Activated CD8-positive, alpha-beta memory T cell treated with anti-CD3 and anti-CD28 coated beads for 1 hour (primary cell): ENCODE measurements at places on chromosomes 2 and 18.

- no peak for DNase-seq
These were observed 16.3 kb upstream of the GTF2A1L start for GRCh38 chr2:48601349-48601748.

- DNase-seq: no peak
These were observed 305.4 kb downstream of the LPIN1 start for GRCh38 chr2:12051831-12052230.

- no peak for DNase-seq
These were observed 76.9 kb downstream of the MRO start for GRCh38 chr18:50742952-50743351.

- no peak for DNase-seq
These were observed 317.9 kb upstream of the UBE2E3 start for GRCh38 chr2:180662521-180662920.

DNA sequence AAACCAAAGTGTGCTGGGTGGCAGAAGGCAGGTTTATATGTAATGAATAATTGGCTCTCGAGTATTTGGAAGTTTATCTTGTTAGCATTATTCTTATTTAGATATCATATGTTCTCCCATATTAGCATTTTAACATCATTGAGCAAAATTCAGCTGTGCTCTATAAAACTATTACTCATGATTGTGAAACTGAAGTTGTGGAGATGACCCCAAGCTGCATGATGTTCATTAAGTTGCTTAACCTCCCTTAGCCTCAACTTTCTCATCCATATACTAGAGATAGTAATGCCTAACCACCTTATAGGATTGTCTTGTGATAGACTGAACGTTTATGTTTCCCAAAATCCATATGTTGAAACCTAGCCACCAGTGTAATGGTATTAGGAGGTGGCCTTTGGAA is 346.3 kb downstream of the SATB2 start:
- no peak for DNase-seq

GRCh38 chr18:53605198-53605597 is 619.3 kb downstream of the MBD2 start:
- no peak for DNase-seq

DNA sequence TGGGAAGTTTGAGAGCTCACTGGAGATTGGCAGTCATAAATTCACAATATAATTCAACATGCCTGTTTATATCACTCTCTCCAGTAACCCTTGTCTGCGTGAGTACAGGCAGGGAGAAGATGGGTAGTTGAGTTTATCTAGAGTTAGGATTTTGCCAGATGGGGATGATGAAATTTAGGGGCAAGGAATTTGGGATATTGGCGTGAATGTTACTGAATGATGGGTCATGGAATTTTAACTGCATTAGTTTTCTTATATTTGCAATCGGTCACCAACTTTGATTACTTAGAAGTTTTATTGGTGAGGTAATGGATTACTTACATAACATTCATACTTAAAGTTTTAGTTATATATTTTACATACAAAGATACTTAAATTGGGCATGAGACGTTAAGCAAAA is 35.1 kb downstream of the SANBR start:
- no peak for DNase-seq

DNA sequence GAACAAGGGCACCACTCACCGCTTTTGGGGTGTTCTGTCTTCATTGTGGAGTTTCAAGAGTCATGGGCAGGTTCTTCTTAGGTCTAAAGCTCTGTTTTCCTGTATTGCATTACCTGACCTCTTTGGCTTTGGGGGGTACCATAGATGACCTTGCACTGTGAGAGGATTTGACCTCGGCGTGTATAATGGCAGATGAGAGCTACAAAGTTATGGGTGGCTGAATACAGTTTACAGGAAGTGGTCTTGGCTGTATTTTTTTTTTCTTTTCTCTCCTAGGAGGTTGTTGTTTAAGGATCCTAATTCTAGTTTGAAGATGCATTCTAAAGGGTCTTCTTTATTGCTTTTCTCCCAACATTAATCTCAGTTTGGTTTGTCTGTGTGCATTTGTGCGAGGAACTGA is 11.5 kb downstream of the GAL3ST2 start:
- DNase-seq: no peak

DNA sequence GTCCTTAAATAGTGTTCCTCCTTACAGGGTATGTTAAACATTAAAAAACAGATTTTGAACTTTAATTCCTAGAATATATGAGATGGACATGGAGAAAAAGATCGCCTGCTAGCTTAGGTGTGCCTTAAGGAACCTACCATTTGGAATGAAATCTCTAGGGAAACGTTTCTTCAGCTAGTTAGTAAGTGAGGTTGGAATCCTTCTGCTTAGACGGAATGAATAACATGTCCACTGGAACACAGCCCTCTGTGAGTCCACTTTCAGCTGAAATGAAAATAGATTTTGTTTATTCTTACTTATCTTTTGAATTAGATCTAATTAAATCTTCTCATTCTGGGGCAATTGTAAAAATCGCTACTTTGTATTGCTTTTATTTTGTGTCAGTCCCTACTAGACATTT is 28.4 kb downstream of the NAB1 start:
- DNase-seq: no peak
